ENCODE measurements at places on chromosomes 1 and 21.

GRCh38 chr1:198873696-198874230 lies 234.9 kb downstream of the PTPRC start:
- no peak for DNase-seq

GRCh38 chr1:116806671-116807070 lies 52.4 kb downstream of the CD2 start:
- DNase-seq = no peak

DNA sequence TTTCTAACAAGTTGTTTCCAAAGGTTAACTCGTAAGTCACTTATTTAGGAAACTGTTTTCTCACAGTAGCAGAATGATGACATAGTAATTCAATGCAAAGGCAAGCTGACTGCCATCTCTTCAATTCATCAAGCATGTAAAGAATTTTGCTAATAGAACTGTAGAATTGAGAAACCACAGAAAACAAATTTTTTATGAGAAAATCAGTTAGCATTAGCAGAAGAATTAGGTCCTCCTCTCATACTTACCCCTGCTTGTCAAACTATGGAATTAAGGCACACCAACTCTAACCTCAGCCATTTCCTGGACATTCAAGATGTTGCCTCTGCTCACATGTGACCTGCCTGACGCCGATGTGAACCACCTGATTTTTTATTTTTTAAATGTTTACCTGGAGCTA lies 115.2 kb downstream of the LRRC40 start:
- no peak for DNase-seq

- no peak for DNase-seq
These were observed 155.2 kb upstream of the KAZN start for GRCh38 chr1:14443164-14443787.

DNA sequence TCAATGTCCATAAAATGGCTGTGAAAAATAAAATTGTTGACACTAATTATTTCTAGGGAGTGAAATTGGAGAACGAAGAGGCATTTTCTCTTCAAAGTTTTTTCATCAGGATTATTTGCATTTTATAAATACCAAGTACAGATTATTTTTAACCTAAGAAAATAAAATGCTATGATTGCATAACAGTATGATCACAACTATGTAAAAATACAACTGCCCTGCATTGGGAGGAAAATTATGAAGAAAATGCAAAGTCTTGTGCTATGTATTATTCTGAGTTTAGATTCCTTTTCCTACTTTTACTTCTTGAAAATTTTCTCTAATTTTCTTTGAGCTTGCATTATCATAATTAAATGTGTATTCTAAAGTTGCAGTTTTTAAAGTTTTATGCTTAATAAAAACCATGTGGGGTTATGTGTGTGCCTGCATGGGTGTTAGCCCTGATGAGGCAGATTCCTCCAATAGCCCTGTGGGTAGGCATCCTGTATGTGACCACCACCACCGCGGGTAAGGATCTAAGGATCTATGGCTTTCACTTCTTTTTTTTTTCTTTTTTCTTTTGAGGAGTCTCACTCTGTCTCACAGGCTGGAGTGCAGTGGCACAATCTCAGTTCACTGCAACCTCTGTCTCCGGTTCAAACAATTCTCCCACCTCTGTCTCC lies 24.7 kb downstream of the STX6 start:
- DNase-seq = no peak

- no peak for DNase-seq
These were observed 53.5 kb downstream of the GLIS1 start for GRCh38 chr1:53685272-53686051.

GRCh38 chr1:56797065-56797685 lies 22.0 kb downstream of the FYB2 start:
- no peak for DNase-seq

- no peak for DNase-seq
These were observed 248.8 kb upstream of the PBX1 start for GRCh38 chr1:164310166-164310565.

DNA sequence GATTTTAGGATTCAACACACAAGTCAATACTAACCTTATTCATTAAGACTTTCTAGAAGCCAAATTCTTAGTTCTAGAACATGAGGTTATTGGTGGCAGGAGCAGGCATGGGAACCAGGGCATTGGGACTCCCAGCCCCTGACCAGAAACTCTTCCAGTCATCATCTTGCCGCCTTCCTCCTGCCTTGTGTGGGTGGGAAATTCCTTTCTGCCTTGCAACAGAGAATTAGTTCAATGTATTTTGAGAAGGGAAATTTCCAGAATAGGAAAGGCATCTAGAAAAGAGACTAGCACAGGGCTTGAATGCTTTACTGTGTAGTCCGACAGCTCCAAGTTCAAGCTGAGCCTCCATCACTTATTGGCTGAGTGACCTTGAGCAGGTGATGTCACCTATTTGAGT lies 8.7 kb downstream of the GRHL3 start:
- no peak for DNase-seq

- DNase-seq = peak; percentile 89
These were observed 10.9 kb downstream of the NR5A2 start for GRCh38 chr1:200038325-200038980.

DNA sequence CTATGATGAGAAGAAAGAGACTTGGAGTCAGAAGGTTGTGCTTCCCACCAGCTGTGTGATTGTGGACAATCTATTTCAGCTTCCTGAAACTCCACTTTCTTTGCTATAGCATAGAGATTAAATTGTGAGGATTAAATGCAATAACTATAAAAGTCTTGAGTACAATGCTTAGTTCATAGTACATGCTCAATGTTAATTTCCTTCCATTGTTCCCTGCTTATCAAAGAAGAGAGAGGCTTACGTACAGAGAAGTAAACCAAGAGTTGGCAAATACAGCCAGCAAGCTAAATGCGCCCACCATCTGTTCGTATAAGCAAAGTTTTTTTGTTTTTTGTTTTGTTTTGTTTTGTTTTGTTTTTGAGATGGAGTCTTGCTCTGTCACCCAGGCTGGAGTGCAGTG lies 317.9 kb upstream of the NFIA start:
- no peak for DNase-seq

- no peak for DNase-seq
These were observed 28.4 kb upstream of the CD2 start for GRCh38 chr1:116725798-116726197.

- no peak for DNase-seq
These were observed 2.3 kb downstream of the ZBTB37 start for GRCh38 chr1:173870252-173871075.

DNA sequence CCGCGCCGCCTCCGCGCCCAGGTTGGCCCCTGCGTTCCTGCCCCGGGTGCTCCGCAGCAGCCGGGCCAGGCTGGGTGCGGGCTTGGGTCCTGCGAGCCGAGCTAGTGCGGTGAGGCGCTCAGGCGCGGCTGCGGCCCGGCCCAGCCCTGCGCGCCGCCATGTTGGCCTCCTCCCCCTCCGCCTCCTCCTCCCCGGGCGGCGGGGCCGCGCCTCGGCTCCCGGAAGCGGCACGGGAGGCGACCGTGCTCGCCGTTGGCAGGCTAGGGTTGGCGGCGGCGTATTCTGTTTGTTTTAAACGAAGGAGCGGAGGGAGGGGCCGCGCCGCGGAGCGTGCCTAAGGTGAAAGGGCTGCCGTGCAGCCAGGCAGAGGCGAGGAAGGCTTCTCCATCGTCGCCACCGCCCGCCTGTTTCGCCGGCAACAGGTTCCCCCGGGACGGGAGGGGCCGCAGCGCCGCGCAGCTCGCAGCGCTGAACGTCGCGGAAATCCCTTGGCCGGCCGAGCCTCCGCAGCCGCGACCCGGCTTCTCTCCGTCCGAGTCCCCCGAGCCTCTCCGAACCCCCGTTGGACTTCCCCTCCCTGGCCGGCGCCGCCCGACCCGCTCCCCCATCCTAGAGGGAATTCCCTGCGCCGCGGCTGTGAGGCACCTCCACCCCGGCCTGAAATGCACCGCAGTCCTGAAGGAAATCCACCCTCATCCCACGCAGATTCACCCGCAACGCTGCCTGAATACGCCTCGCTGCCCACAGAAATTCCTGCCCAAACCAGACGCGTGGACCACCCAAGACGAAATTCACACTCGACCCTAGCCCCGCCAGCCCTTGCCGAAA lies at the start of gene USP24:
Gene USP24 (minus strand): TSS at position 171 of the 828 bp plus-strand sequence. CDS start 251 bp downstream, outside the sequence.
- DNase-seq = peak; percentile 89

- no peak for DNase-seq
These were observed 680.3 kb downstream of the LRRIQ3 start for GRCh38 chr1:73517603-73518191.

DNA sequence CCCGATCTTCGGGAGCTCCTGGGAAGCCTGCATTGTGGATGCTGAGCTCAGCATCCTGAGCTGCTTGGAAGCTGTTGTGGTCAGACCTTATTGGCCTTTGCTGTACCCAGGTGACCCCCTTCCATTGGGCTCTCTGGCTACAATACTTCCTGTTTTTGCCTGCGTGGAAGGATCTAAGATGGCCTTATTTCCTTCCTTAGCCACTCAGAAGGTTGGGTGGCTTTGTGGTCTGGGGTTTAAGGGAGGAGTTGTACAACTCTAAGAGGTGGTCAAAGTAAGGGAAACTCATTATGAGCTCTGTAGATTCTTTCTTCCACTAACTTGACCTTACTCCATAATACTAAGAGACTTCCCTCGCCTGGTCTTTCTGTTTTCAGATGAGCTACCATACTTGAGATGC lies 17.7 kb downstream of the PFKFB2 start:
- no peak for DNase-seq

DNA sequence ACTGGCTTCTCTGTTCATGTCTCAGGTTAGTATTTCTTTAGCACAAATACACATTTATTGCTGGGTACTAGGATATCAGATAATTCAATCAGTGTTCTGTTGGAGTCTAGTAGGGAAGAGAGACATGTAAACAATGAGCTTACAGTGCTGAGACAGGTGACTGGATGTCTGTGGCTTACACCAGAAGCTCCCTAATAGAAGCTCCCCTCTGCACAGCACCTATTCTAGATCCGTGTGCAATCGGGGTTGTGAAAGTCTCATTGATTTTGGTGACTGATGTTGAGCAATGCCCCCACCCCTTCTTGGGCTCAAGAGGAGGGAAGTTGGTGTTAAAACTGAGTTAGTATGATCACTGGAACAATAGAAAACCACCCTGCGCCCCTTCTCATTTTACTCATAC lies 279.2 kb downstream of the RPS6KC1 start:
- no peak for DNase-seq

DNA sequence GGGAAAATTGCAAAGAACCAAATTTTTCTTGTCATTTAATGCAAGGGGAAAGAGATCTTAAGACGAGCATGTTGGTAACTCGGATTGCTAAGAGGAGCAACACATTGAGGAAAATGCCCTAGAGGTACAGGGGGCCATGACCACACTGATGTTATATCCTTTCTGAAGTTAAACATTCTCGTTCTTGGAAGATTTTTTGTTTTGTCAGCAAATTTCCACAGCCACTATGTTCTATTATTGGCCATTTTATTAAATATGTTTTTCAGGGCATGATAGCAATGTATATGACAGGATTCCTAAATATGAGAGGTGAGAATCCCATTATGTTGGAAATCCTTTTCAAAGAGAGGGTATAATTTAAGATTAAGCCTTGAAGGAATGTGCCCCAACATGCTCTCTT lies 627.2 kb upstream of the PKN2 start:
- no peak for DNase-seq

- DNase-seq = peak; percentile 82
These were observed at the start of gene TLCD4 for GRCh38 chr1:95117207-95118066. TSS of gene TLCD4 (plus strand) at chr1:95117355. CDS start at chr1:95143902, 26,547 bp downstream.

GRCh38 chr1:159199901-159200300 lies 4.8 kb upstream of the ACKR1 start:
- DNase-seq = no peak

GRCh38 chr1:59123081-59123681 lies 173.7 kb upstream of the FGGY start:
- no peak for DNase-seq

DNA sequence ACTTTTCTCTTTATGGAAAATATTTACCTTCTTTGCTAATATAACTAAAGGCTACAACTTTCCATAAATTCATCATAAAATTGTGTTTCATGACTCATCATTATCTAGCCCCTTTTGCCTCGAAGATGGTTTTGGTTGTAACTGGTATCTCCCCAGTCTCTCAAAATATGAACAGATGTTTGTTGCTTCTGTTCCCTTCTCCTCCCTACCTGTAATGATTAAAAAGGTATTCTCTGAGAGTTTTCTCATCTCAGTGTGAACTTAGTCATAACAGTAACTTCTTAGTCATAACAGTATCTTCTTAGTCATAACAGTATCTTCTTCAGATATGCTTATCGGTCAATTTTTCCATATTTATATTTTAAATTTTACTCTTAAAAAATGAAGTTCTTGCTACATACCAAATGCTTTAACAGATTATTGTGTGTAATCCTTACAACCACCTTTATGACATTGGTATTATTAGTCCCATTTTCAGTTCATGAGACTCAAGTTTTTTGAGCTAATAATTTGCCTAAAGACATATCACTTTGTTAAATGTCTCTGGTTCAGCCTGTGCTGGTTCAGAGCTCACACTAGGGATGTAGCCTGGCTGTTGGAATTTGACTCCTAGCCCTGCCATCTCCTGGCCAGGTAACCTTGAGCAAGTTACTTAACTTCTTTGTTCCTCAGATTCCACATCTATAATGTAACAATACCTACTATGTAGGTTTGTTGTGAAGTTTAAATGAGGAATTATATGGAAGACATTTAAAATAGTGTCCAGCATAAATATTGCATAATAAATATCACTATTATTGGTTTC lies 32.6 kb downstream of the ATP1B1 start:
- DNase-seq = no peak

DNA sequence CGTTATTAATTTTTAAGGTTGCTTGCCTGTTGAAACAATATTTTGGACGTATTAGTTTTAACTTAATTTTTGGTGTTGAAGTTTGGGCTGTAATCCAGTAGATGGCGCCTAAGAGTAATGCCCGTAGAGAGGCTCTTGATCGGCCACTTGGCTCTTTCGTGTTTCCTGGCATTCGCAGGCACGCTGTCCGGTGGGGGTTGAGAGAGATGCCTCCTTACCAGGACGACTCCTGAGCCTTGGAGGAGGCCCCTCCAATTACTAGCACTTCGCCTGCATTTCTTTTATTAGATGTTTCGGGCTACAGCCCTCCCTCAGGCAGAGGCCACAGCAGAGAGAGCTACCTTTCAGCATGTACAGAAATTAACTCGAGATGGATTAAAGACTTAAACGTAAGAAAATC lies 12.0 kb downstream of the OR2M4 start:
- no peak for DNase-seq

GRCh38 chr1:12585536-12585935 lies 32.5 kb downstream of the DHRS3 start:
- DNase-seq = no peak
